Upper lobe of right lung (tissue), 1 donor: ENCODE measurements at places on chromosomes 6 and 20. TPM values are rescaled to one million over a fixed set of nuclear protein-coding genes. Genes with fewer than 3 reads are reported as not detected.

DNA sequence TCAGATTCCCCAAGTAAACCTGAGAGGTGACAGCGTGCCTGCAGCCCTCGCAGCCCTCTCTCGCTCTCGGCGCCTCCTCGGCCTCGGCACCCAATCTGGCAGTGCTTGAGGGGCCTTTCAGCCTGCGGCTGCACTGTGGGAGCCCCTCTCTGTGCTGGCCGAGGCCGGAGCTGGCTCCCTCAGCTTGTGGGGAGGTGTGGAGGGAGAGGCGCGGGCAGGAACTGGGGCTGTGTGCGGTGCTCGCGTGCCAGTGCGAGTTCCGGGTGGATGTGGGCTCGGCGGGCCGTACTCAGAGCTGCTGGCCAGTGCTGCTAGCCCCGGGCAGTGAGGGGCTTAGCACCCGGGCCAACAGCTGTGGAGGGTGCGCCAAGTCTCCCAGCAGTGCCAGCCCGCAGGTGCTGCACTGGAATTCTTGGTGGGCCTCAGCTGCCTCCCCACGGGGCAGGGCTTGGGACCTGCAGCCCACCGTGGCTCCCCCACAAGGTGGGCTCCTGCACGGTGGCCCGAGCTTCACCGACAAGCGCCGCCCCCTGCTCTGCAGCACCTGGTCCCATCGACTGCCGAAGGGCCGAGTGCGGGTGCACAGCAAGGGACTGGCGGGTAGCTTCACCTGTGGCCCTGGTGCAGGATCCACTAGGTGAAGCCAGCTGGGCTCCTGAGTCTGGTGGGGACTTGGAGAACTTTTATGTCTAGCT is 809.7 kb upstream of the ADGRB3 start:
- H3K27ac ChIP-seq = no peak overlapping the region
- no peaks in the 10 kb centered on the region for H3K4me1 ChIP-seq
- no peaks in the 10 kb centered on the region for H3K27me3 ChIP-seq
- H3K4me3 ChIP-seq = no peak overlapping the region

GRCh38 chr6:146423452-146423851 is 120.2 kb upstream of the RAB32 start:
- no peaks in the 10 kb centered on the region for H3K36me3 ChIP-seq
- H3K4me1 ChIP-seq = no peaks in the 10 kb centered on the region
- DNase-seq = no peak

GRCh38 chr6:98037571-98037970 is 754.6 kb upstream of the MMS22L start:
- no peaks in the 10 kb centered on the region for H3K36me3 ChIP-seq
- no peaks in the 10 kb centered on the region for H3K4me1 ChIP-seq
- no peaks in the 10 kb centered on the region for H3K27me3 ChIP-seq
- H3K4me3 ChIP-seq = no peak overlapping the region

DNA sequence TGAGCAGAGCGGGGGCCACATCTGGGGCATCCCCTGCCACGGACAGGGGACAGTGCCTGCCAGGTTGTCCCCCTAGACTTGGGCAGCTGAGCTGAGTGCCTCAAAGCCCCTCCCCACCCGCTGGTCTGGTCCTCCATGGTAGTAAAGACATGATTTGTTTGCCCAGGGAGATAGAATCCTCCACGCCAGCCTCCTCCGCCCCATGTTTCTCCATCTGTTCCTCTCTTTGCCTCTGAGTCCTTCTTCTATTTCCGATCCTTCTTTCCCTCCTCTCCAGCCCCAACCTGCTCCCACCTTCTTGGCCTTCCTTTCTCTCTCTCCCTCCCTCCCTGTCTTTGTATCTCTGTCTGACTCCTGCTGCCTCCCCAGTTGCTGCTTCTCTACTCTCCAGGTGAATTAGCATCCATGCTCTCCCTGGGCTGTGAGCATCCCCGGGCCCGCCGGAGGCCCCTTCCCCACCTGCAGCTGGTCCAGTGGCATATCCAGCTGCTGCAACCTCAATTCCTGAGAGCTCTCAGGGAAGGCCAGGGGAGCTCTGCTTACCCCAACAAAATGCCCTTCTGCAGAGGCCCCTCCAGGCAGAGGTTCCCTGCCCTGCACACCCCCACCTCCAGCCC is 45.8 kb downstream of the CPNE5 start:
- no peaks in the 10 kb centered on the region for H3K36me3 ChIP-seq
- no peaks in the 10 kb centered on the region for H3K4me1 ChIP-seq
- H3K4me3 ChIP-seq = no peak overlapping the region
- no peak for DNase-seq

DNA sequence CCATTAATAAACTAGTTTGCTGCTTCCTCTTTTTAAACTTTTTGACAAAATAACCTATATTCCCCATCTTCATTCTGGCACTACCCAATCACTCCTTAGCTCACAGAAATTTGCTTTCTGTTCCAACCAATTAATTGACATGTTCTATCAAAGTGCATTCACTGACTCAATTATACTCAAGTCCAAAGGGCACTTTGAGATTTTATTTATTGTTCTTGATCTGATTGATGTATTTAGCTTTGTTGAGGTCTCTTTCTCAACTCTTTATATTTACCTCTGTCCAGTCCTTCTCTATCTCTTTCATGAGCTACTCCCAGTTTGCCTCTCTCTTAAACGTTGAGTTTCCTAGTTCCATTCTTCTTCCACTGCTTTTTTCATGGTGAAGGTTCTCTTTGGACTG is 104.4 kb upstream of the TENT5A start:
- no peaks in the 10 kb centered on the region for H3K36me3 ChIP-seq
- no peaks in the 10 kb centered on the region for H3K4me1 ChIP-seq
- no peaks in the 10 kb centered on the region for H3K27me3 ChIP-seq
- no peak overlapping the region for H3K4me3 ChIP-seq
- H3K27ac ChIP-seq = no peak overlapping the region

DNA sequence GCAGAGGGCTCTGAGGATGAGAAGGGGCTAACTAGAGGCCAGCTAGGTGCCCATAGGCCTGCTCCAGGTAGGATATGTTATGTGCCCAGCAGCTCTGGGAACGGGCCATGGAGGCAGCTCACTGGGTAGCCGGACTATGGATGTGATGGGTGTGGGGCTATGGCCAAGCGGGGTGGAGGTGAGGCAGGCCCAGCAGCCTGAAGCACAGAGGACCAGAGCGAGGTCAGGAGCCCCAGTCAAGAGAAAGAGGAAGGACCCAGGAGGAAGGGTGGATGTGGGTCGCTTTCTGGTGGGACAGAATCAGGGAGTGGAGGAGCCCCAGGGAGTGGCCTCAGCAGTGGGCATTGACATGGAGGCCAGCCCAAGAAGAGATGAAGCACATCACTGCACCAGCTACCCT is 117.9 kb upstream of the MLN start:
- H3K27ac ChIP-seq = no peak overlapping the region
- DNase-seq = no peak
- H3K36me3 ChIP-seq = no peaks in the 10 kb centered on the region
- no peaks in the 10 kb centered on the region for H3K4me1 ChIP-seq

DNA sequence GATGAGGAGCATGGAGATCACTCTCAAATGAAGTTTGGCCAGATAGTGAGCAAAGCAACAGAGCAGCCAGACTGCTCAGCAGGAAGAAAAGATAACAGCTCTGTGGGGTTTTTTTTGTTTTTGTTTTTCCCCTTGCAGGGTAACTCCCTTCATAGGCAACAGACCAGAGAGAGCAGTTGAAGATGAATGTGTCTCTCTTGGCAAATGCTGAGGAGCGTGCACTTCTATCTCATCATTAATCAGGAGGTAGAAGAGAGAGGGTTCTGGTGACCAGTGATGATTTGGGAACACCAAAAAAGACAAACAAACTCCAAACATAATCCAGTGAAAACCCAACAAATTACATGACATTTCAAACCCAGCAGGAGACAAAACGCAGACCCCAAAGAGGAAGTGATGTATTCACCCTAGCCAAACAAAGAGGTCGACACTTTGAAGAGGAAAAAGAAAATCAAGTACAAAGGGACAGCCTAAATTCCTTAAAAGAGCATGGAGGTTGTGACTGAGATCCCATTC is 66.2 kb upstream of the RREB1 start:
- no peaks in the 10 kb centered on the region for H3K36me3 ChIP-seq
- H3K4me1 ChIP-seq = no peaks in the 10 kb centered on the region
- H3K27ac ChIP-seq = no peak overlapping the region
- no peak overlapping the region for H3K4me3 ChIP-seq

The HCRTR2 gene
- not detected for total RNA-seq

The IL17F gene
- total RNA-seq = not detected

The DEF6 gene
- total RNA-seq = 17.4 TPM

The CCN2 gene
- 229 TPM for total RNA-seq
